ENCODE measurements at places on chromosomes 4 and X.

DNA sequence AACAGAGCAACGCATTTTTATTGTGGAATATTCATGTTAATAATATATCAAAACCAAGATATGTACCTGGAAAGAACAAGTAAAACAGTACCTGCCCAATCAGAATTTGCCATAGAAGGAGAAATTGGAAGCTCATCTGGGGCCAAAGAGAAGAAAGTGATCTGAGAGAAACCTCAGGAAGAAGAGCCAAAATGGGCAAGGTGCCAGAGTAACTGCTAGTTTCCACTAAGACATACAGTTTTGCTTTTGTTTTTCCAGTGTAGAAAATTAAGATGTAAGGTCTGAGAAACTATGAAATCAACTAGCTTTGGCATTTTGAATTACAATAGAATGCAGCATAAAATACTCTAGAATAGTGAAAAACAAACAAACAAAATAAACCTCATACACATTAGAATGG, 2201.2 kb downstream of the ARAP2 start:
- no peak for DNase-seq

GRCh38 chrX:48998391-48998790, 3.7 kb downstream of the GRIPAP1 start:
- DNase-seq: no peak

- no peak for DNase-seq
Measured at GRCh38 chrX:132267392-132267791, 48.1 kb upstream of the RAP2C start.

DNA sequence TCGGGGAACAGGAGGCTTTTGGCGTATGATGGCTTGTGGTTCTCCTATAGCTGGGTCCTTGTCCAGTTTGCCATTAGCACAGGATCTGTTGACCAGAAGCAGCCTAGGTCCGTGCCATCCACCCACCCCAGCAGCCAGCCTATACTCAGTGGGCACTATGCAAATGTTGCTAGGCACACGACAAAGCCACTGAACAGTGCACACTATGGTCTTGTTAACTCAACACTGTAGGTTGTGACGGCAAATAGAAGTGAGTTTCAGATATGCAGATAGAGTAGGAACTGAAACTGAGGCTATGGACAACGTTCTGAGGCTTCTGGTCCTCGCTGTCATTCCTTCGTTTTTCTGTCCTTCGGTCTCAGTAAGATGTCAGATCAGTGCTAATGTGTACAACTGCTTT, 541.3 kb upstream of the TENM3 start:
- DNase-seq: no peak

DNA sequence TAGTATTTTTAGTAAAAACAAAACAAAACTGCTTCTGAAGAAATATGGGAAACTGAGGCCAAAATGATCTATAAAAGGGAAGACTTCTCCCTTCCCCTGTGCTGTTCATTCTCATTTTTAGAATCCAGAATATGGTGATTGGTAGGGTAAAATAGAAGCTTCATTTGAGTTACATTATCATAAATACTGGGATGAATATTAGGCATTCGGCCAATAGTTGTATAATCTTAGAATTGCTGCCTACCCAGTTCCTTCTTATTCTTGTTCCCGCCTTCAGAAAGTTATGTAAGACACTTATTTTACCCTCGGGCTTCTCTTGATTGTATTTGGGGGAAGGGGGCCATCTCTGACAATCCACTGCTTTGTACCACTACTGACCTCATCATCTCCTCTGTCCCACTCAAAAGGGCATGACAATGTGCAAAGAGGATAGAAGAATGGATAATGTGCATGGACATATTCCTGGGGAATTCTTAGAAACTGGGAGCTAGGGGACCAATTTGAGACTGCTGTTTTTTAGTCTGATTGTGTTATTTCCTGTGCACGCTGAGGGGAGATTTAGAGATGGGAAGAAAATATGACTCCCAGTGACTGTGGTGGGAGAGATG, 588 bp downstream of the ART3 start:
- DNase-seq: no peak

DNA sequence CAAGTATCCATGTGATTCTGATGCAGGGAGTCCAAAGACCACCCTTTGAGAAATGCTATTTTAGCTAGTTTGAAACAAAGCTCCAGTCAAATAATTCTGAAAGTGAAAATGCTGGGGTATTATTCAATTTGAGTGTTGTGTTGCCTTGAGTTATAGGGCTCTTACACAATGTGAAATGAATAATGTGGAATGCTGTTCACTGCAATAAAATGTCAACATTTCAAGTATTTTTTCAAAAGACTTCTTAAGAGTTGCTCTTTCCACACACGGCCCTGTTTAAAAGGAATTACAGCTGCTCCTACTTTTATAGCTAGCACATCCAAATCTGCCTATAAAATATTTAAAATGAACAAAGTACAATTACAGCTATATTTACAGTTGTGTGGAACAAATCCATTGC, 27.5 kb upstream of the PLS3 start:
- no peak for DNase-seq

- no peak for DNase-seq
Measured at GRCh38 chr4:179894066-179894778, 2349.0 kb upstream of the TENM3 start.

DNA sequence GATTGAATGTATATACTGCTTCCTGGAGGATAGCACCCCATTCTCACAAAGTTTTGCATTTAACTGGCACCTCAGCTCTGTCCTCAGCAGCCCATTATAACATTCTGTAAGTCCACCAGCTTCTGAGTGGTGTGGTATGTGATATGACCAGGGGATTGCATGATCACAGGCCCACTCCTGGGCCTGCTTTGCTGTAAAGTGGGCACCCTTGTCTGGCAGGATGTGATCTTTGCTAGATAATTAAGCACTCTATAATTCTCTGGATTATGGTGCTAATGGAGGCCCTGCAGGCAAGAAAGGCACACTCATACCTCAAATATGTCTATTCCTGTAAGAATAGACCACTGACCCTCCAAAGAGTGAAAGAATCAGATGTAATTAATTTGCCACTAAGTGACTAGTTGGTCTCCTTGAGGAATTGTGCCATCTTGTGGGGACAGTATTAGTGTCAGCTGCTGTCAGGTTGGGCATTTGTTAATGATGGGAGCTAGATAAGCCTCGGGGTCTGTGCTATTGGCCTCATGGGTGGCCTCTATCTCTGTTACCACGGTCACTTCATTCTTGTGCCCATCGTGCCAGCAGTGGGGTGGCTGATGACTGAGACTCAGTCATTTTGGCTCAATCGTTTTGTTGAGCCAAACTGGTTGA, 2.2 kb upstream of the CFI start:
- DNase-seq: no peak

GRCh38 chr4:14844061-14844460, 158.2 kb upstream of the CPEB2 start:
- no peak for DNase-seq

- DNase-seq: no peak
Measured at GRCh38 chrX:38754818-38755718, 46.2 kb upstream of the MID1IP1 start.

GRCh38 chr4:146032234-146032860, 93.7 kb upstream of the ZNF827 start:
- no peak for DNase-seq

GRCh38 chr4:83010111-83010521, 507 bp downstream of the LIN54 start:
- DNase-seq: no peak

DNA sequence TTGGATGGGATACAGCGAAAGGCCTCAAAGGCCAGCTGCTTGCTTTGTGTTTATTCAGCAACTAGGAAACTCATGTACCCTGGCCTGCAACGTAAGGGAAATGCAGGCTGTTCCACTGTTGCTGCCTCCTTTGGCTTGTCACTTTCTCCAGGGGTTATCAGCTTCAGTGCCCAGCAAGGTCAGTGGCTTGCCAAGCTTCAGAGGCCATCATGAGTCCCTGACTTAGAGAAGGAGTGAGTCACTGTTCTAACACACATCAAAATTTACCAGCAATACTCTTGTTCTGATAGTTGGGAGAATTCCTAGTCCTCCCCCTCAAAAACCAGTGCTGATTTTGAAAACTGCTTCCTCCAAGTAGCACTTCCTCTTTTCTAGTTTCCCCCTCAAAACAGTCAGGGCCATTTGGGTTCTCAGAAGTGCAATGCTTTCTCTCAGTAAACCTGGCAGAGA, 250.8 kb downstream of the ARHGAP24 start:
- DNase-seq: no peak

GRCh38 chr4:30950737-30951136, 230.6 kb downstream of the PCDH7 start:
- no peak for DNase-seq

DNA sequence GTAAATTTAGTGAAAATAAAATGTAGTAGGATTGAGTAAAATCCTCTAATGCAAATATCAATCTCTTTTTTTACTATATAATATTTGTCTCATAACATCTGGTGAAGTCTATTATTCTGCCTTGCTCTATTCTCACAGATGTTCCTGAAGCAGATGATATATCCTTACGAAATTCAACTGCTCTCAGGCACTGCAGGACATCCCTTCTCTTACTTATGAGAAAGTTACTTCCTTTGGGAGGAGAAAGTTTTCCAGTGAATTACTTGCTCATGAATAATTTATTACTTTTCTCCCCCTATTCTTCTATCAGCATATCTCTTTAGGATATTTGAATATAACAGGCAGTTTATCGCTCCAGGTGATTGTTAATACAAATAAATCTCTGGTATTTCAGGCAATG, 75.6 kb upstream of the AGA start:
- no peak for DNase-seq

DNA sequence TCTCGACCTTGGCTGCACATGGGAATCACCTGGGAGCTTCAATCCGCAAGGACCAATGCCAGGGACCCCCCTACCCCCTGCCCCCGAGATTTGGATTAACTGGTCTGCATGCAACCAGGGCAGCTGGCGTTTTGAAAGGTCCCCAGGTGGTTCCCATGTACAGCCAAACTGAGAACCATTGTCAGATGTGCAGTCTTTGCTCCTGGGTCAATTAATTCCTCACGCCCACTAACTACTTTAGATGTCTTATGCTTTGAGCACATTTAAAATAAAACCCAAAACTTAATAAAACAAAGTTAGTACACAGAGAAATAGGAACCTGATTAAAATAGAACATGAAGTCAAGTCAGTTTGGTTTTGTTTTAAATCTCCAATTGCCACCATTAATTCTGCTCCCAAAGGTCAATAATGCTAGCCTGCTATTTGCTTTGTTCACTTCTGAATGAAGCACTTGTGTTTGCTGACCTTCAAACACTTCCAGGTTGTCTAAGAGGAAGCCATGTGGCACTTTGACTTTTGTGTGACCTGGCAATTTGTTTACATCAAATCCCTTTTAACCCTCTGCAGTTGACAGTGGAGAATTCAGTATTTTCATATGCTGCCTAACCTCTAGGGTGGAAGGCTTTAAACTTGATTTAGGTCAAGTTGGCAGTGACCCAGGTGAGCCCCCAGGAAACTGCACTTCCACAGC, 27.2 kb upstream of the TMSB4X start:
- DNase-seq: no peak

DNA sequence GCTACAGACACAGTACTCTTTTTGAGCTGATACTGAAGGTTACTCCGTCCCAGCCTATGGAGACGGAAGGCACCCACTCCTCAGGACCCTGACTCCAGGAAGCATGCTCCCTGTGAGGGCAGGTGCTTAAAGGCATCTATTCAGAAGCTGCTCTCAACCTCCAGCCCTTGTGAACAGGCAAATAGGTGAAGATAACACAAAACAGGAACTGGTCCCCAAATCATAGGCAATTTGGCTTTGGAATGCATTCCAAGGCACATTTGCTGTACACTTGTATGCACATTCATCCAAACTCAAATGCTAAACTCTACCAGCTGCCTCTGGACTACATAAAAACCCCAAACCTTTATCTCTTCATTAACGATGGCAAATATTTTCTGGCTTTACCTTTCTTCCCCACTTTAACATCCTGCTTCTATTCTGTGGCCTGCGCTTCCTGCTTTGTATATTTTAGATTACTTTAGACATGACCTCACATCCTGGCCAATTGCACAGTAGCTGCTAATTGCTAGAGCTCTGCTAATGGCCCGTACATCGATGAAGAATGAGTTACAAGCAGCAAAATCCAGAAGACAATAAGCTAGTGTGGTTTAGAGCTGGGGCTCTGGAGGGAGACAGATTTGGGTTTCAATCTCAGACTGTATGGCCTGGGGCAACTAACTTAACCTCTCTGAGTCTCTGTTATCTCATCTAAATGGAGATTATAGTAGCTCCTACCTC, 3.2 kb downstream of the SEL1L3 start:
- DNase-seq: no peak

DNA sequence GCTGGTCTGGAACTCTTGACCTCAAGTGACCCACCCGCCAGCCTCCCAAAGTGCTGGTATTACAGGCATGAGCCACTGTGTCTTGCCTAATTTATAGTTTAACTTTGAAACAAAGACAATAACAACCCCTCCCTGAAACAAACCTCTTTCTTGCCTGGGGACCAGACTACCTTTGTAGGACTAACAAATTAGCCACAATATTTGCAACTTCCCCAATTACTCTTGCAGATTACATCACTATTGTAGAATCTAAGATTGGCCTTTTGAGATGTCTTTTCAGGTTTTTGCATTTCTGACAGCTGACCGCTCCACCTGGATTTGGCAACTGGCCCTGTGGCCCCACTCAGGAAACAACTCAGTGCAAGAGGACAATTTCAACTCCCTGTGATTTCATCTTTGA, 84.8 kb downstream of the AKAP4 start:
- DNase-seq: no peak

DNA sequence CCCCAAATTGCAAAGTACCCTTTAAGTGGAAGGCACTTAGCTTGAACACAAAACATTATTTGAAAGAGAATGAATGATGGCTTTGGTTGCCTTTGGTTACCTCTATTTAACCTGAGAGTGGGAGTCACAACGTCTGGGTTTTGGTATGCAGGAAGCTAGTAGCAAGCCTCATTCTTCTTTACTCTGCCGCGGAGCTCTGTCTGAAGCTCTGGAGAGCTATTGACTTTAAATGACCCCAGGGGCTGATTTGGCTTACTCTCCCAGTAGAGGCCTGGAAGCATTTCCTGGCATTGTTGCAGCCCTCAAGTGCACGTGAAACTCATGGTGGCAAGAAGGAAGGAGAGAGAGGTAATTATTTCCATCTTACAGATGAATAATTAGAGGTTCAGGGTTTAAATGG, 81.8 kb upstream of the MAGEA4 start:
- no peak for DNase-seq

GRCh38 chr4:15182600-15183220, 180.4 kb downstream of the CPEB2 start:
- DNase-seq: no peak

DNA sequence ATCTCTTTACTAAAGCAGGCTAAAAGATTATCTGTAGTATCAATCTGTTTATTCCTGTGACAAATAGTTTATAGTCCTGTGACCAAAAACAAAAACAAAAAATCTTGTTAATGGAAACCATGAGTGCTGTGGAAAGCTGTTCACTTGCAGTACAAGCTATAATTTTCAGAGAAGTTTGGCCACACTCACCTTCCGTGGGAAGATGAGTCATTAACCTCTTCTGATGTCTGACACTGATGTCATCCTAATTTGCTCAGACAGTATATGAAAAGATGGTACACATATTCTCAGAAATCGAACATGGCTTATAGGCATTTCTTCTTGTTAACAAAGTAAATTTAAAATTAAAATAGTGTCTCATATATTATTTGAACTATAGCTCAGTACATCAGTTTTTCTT, 19.9 kb upstream of the ENPP6 start:
- no peak for DNase-seq

GRCh38 chr4:945274-946102, 13.2 kb downstream of the TMEM175 start:
- DNase-seq: no peak

Measured in activated T-helper 1 cell treated with anti-CD3 and anti-CD28 coated beads, Interleukin-2, amount 50 U/mL, for 16 hours (primary cell).